Left cardiac atrium (tissue), 4 donors: ENCODE measurements at places on chromosomes 1 and 21. TPM values are rescaled to one million over a fixed set of nuclear protein-coding genes. Genes with fewer than 3 reads are reported as not detected.

DNA sequence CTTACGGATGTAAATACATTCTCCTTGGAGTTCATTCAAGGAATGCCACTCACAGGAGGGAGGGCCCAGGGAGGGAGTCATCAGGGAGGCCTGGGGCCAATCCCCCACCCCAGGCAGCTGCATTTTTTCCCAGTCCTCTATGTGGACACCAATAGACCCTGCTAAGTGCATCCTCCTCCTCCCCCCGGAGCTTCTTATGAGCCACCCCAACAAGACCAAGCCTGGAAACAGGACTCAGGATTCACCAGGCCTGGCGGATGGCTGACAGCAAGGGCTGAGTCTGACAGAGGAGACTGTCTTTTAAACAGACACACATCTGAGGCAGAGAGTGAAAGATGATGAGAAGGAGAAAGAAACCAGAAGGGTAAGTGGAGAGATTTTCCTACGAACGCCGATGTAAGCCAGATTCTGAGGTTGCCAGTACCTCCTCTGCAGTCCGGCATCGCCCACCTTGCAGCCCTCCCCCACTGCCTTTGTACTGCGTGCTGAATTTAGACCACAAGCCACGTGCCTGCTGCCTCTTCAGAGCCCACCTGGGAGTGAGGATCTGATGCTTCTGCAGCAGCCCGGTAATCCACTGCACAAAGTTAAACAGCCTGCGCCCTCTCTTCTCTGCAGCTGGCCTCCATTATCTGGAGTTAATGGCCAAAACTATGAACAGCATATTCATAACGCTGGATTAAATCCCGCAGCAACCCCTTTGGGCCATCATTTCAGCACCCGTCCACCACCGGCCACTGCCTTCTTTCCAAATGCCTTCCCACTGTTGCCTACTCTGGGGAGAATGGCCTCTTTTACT lies 17.6 kb upstream of the SFPQ start:
- DNase-seq, result no peak

DNA sequence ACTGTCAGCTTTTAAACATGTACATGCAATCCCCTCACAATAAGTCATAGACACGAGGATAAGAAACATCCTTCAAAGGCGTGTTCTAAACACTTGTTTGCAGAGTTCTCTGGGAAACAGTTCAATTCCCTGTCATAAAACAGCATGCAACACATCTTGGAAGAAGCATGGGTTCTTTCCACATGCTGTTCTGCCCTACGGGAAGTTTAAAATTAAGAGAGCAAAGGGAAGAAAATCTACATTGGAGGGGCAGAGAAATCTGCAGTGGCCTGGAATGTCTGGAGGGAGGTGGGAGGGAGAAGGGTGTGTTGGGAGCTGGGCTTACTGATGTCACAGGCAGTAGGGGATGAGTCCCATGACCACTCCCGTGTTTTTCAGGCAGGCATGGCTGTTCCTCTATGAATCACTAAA lies 98.3 kb upstream of the SLC2A1 start:
- no peak for DNase-seq

DNA sequence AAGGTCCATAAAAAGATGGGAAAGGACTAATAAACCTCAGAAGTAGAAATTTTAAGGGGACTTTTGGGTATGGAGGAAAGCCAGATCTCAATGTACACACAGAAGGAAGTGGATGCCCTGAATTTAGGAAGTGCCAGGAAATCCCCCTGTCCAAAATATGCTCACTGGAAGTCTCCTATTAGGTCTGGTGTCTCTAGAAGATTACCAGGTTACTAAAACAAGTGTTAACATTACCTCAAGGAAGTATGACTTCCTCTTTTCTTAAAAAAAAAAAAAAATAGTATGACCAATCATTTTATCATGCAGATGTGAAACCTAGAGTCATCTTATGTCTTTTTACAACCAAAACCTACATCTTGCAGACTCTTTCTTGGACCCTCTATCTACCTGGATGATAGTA lies 30.7 kb downstream of the CD58 start:
- no peak for DNase-seq

DNA sequence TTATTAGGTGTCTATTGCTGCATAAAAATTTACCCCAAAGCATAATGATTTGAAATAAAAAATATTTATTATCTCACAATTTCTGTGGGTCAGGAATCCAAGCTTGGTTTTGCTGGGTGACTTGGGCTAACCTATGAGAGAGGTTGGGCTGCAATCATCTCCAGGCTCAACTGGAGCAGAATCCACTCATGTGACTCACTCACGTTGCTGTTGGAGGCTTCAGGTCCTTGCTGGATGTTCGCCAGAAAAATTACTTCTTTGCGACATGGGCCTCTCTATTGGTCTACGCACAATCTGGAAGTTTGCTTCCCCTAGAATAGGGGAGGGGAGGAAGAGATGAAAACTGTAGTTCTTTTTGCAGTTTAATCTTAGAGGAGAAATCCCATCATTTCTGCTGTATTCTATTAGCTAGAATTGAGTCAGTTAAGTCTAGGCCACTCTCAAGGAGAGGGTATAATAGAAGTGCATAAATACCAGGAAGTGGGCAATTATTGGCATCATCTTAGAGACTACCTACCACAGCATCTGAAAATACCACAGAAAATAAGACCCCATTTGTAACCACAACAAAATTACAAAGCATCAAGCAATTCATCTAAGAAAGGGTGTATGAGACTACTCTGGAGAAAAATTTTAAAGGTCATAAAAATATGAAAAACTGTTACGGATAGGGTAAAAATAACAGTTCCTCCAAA lies 5.7 kb upstream of the FASLG start:
- no peak for DNase-seq

GPR161 gene
- 6.0 TPM for total RNA-seq

GRCh38 chr1:174660476-174660875 lies 212.7 kb downstream of the GPR52 start:
- no peak for DNase-seq

MAP3K21 gene
- total RNA-seq, result 0.63 TPM

LPAR3 gene
- 22.1 TPM for total RNA-seq

- DNase-seq, result no peak
Measured at GRCh38 chr1:78055565-78056132, 9.9 kb downstream of the GIPC2 start.

PEAR1 gene
- 10.4 TPM for total RNA-seq

RPE65 gene
- total RNA-seq, result not detected

SPRR2F gene
- not detected for total RNA-seq

DNA sequence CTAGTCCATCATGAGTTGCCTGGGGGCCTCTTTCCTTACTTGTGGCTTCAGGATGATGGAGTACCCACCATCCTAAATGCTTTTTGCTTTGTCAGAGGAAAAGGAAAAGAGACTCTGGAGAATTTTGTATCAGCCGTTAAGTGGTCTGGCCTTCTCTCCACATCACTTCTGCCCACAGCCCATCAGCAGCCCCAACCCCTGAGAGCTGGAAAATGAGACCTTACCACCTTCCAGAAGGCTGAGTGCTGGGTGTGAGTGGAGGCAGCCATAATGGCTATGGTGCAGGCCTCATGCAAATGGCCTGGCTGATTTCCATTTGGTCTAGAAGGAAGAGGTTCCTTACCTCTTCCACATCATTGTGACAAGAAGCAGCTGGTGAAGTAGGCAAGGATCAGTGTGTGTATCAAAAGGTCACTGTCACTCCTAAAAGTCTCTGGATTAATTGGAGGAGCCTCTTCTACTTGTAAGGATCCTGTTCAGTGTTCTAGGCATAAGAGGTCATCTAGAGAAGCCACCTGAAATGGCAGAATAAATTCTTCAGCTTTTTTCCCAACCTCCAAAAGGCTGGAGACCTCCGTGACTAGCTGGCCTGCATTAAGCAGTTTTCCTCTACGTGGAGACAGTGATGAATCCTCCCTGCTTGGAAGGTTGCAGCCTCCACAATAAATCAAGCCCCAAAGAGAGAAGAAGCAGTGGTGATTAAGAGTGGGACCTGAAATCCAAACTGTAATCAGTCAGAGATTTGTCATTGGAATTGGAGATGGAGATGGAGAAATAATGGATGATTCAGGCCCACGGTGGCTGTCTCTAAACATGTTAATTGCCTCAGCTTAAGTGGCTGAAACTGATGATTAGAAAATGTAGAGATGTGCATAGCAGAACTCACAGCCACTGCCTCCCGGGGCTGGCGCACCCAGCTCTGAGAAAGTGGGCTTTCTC lies 111.5 kb downstream of the CNIH3 start:
- DNase-seq, result no peak

- no peak for DNase-seq
Measured at GRCh38 chr21:38729754-38730379, 75.9 kb upstream of the ETS2 start.

C1QC gene
- total RNA-seq, result 121 TPM

OR2T2 gene
- total RNA-seq, result not detected

DNA sequence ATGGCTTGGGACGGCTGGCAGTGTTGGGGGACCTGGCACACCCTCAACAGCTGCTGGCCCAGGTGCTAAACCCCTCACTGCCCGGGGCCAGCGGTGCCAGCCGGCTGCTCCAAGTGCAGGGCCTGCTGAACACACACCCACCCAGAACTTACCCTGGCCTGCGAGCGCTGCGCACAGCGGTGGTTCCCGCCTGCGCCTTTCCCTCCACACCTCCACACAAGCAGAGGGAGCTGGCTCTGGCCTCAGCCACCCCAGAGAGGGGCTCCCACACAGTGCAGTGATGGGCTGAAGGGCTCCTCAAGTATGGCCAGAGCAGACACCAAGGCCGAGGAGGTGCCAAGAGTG lies 67.9 kb downstream of the FMO4 start:
- DNase-seq, result no peak

DNA sequence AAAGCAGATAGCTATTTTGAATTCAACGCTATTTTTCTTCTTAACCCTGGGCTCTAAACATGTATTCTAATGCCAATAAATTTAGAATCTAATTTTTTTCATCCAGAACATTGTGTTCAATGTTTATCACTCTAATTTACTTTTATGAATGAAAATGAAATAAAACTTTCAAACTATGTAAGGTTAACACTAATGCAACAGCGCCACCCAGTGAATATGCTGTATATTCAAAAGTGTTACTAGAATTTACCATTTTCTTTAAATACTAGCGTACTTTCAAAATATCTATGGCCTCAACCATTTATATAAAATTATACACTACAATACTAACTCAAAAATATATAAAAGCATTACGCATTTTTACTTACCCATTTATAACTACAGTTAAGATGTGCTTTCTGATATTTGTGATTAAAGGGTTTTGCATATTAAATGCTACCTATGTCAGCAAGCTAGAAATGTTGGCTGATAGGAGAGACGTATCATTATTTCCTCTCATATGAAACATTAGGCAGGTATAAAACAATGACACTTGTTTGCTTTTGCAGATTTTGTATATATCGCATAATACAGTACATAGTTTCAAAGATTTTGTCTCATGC lies 5.9 kb upstream of the NUF2 start:
- peak; percentile 41 for DNase-seq
